ENCODE measurements at places on chromosomes 2 and 18.
A peak's percentile ranks its signal among the peaks of the same experiment; 100 is the strongest.

- peak; percentile 18 for DNase-seq
These were observed 2.8 kb downstream of the PREPL start for GRCh38 chr2:44358503-44358902.

- DNase-seq: no peak
These were observed 109.6 kb upstream of the CDC42EP3 start for GRCh38 chr2:37781028-37781427.

GRCh38 chr18:10391506-10391905, 62.9 kb upstream of the APCDD1 start:
- no peak for DNase-seq

GRCh38 chr18:62446511-62446910, 76.3 kb upstream of the ZCCHC2 start:
- DNase-seq: no peak

GRCh38 chr2:177363332-177363731, 29.2 kb upstream of the AGPS start:
- DNase-seq: no peak

GRCh38 chr2:219433666-219434467, 776 bp upstream of the SPEG start:
- peak; percentile 8 for DNase-seq

DNA sequence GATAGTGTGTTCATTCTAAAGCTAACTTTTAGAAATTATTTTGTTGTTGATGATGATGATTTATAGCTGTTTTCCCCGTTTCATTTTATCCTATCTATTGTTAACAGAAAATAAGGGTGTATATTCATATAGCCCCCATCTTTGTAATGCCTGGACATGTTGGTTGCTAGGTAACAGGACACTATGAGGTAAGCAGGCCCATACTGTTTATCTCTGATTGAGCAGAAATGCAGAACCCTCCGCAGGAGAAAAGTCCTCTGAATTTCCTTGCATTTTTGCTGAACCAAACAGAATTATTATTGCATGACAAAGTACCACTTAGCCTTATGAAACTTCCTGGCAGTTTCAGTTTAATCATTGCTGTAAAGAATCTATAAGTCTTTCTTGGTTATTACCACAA, 339.4 kb downstream of the DCC start:
- DNase-seq: no peak
